NCI-H2081 (cell line): ENCODE measurements at places on chromosomes 1 and 21.
A peak's percentile ranks its signal among the peaks of the same experiment; 100 is the strongest.

DNA sequence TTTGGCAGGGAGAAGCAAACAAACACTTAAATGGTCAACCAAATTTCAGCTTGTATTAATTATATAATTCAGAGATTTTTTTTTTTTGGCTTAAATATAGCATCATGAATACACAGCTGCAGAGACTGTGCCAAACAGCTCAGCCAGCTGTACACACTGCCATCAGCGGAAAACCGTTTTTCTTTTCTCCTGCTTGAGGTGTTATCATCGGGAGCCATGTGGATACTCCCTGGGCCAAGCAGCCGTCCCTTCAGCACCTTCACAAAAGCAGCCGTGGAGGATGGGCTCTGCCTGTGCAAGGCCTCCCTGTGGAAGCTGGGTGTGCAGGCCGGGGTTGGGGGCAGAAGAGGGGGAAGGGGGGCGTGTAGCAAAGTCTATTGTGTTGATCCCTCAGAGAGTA is 85.0 kb downstream of the NUF2 start:
- peak; percentile 100 for DNase-seq

DNA sequence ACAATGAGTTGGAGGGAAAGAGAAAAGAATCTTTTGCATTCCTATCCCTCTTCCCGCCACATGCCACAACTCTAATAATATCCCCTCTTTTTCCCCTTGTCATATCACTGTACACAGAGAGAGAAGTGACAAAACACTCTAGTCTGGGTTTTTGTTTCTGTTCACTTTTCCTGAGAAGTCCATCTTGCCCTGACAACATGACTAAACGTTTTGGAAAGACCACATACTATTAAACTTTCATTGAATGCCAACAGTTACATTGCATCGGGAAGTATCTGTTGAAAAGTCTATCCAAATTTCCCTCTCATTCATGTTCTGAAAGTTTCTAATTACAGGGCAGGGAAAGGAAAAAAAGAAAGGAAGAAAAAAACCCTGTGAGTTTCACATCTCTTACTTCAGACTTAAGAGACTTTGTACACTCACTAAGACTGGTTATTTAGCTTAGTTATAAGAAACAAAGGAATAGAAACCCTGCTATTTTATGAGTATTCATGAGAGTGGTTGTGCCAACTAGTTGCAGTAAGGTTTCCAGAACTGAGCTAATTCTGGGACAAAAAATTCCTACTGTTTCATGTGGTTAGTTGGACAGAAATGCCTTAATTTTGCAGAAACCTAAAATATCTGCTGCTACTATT is 16.9 kb downstream of the PLA2G4A start:
- DNase-seq: no peak

- no peak for DNase-seq
Measured at GRCh38 chr1:71276466-71276865, 195.6 kb upstream of the ZRANB2 start.

- DNase-seq: no peak
Measured at GRCh38 chr1:8373581-8374241, 55.8 kb downstream of the SLC45A1 start.

DNA sequence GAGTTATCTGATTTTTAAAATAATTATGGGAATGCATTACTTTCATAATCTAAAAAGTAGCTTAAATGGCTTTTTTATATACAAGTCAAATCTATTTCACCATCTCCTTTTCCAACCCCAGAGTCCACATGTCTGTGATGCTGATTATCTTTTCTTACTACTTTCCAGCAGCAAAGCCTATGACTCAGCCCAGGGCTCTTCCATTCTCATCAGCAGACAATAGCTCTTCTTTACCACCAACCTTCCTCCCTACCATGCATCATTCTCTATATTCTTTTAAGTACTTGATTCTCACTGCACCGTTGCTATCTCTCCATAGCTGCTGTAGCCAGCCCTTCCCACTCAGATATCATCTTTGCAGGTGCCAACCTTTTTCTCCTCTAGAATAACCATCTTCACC is 61.3 kb downstream of the OVGP1 start:
- no peak for DNase-seq
